ENCODE measurements at places on chromosomes 6 and 20. TPM values are rescaled to one million over a fixed set of nuclear protein-coding genes. Genes with fewer than 3 reads are reported as not detected.

MYT1 gene
- under 0.01 TPM for total RNA-seq

SRMS gene
- total RNA-seq, result not detected

GRCh38 chr20:10739566-10739965 lies 65.8 kb upstream of the JAG1 start:
- DNase-seq, result peak; percentile 8

ADGRB3 gene
- total RNA-seq, result under 0.01 TPM
